Mucosa of gallbladder (tissue), 1 donor: ENCODE measurements at places on chromosomes 6 and 20. TPM values are rescaled to one million over a fixed set of nuclear protein-coding genes. Genes with fewer than 3 reads are reported as not detected.

Gene PRDM13
- total RNA-seq: not detected

Gene AP5S1
- total RNA-seq: 16.2 TPM

Gene TREM2
- 26.7 TPM for total RNA-seq

Gene BACH2
- total RNA-seq: 2.6 TPM
